Right lung (tissue), 10 donors: ENCODE measurements at places on chromosomes 3 and 15. TPM values are rescaled to one million over a fixed set of nuclear protein-coding genes. Genes with fewer than 3 reads are reported as not detected.

MYL3 gene
- 7.3 TPM for polyA plus RNA-seq

SLC28A2 gene
- 0.46 TPM for polyA plus RNA-seq

CNTN4 gene
- polyA plus RNA-seq, result 8.3 TPM

GABRB3 gene
- 2.2 TPM for polyA plus RNA-seq

RTP3 gene
- not detected for polyA plus RNA-seq

CLRN1 gene
- not detected for polyA plus RNA-seq

TAGLN3 gene
- polyA plus RNA-seq, result 3.2 TPM

DNA sequence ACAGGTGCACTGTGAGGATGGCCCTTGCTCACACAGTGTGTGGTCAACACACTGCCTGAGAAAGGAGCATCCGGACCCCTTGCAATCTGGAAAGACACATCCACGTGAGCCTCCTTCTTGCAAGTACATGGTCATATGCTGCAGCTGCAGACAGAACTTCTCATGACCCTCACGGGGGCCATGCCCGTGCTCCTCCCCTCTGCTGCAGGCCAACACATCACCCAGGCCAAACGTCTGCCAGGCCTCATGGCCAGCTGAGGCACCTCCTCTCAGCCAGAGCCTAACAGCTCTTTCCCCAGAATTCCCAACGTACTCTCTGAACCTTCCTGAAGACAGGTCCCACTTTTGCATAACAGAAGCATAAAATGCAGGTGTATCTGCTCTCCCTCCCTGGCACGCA, 25.3 kb downstream of the SLC41A3 start:
- no peak for DNase-seq

DNA sequence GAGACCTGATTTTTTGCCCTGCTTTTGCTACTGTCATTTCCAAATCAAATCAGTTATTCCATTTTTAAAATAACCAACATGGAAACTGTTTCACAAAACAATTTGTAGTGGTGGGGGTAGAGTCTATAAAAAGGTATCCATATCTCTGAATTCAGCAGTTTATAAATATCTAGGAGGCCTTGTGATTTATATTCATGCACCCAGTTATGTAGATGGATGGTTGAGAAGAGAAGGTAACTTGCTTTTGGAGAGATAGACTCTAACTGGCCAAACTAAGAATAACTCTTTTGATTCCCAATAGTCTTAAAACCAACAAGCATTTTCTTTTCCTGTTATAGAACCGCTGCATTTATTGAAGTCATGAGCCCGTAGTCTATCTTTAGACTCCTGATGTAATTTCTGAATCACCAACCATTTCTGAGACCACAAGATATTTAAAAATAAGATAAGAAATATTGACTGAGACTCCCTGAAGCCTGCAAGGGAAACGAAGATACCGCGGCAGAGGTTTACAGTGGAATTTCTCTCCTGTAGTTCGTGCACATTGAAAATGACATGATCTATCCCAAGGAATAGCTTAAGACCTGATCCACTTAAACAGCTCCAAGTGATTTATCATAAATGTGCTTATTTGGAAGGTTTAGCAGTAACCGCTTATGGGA, 68.5 kb downstream of the SAMMSON start:
- no peak for DNase-seq

DNA sequence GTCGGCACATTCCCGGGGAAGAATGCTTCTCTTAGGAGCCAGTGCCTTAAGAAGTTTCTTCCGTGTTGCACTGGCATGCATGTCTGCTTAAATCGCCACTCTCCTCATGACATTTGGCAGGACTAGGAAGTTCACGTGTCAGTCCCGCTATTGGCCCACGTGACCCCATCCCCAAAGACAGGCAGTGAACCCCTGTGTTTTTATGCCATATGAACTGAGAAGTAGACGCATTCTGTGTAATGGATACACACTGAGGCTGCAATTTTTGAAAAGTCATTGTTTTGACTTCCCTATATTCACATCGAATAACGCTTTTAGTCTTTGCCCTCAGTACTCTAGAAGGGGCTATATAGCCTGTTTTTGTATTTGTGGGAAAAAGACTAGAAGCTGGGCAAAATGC, 125.6 kb upstream of the TBL1XR1 start:
- no peak for DNase-seq

DNA sequence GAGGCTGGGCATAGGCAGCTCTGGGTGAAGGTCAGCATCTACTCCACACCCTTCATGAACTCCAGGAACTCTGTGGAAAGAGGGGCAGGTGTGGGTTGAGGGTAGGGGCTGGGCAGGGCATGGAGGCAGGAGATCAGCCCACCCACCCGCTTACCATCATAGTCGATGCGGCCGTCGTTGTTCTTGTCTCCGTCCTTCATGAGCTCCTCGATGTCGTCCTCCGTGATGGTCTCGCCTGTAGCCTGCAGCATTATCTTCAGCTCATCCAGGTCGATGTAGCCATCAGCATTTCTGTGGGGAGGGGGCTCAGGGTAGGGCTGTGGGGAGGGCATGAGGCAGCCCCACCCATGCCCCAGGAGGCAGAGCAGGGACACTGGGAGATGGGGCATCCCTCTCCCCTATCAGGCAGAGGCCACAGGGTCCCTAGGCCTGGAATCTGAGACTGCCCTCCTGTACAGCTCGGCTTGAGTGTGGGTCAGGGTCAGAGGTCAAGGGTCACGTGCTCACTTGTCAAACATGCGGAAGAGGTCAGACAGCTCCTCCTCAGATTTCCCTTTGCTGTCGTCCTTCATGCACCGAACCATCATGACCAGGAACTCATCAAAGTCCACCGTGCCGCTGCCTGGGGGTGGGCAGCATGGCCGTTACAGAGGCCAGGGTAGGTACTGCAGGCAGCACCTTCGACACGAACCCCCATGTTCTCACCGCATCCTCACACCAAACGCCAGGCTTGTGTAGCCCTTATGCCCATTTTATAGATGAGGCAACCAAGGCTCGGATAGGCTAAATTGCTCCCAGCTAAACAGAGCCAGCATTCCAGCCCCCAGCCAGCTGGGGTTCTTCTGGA, 2.4 kb downstream of the TNNC1 start:
- no peak for DNase-seq

DNA sequence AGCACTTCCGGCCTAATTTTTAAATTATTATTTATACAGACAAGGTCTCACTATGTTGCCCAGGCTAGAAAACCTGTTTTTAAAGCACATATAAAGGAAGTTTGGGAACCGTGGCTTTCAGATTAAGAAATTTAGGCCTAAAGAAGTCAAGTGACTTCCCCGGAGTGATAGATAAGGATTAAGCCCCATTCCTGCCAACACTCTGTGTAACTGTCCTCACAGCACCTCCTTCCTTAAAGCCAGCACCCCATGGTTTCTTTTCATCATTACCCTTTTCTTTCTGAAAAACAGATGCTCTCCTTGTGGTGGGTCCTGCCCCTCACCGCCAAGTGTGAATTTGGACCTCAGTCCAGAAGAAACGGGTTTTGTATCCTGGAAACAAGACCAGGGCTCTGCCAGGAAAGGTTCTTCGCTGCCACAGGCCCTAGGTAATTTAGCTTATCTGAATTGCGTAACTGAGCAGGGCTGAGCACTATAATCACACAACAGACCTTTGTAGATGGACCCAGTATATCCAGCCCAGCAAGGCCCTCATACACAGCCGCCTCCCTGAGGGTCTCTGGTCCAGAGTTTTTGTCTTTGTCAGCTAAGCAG, 231.3 kb downstream of the PLCL2 start:
- DNase-seq, result no peak

DNA sequence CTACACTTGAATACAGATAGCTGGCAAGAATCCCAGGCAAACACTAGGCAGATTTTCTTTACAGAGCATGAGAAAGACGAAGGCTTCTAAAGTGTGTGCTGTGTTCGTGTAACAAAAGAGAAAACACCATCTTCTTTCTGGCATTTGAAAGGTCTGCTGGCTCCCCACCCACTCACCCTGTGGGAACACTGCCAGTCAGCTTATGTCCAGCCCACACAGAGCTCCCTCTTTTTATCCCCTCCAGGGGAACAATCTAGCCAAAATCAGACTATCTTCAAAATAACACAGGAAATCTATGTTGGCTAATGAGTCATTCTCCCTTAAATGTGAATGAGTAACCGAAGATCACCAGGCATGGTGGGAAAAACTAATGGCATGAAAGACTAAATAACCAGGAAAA, 45.6 kb upstream of the PAQR5 start:
- no peak for DNase-seq

DNA sequence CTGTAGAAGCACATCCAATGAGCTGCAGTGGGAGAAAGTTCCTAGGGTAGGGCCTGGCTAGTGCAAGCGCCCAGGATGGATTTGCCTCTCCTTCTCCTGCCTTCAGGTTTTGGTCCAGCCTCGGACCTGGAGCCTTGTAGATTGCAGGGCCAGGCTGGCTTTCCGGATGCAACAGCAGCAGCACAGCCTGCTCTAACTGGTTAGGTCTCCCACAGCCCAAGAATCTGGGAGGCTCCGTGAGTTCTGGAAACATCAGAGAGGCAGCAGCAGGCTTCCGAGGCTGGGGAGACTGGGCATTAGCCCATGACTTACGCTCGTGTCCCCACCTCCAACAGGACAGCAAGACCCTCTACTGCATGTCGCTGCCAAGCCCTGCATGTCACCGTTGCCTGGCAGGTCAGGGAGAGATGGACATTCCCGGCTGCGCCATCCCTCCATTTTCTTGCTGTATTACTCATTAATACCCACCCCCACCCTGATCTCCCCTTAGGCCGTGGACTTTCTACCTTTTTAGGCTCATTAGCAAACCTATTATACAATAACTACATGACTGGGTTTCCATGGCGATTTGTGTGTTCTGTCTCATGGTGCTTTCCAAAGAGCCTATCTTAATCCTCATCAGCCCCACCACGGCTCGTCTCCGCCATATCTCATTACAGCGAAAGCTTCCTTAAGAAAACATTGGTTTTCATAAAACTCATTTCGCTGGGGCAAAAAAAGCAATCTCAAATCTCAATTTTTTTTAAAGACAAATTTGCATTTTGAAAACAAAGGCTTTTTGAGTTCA, 40.9 kb upstream of the RGMA start:
- DNase-seq, result no peak

- DNase-seq, result no peak
These were observed 558.1 kb downstream of the RSL24D1 start for GRCh38 chr15:54638666-54639065.

- no peak for DNase-seq
These were observed 73.4 kb downstream of the PLXNA1 start for GRCh38 chr3:127056281-127056680.

- no peak for DNase-seq
These were observed 154.3 kb downstream of the ITPR1 start for GRCh38 chr3:4647411-4647810.

- DNase-seq, result no peak
These were observed 42.4 kb downstream of the MYO5A start for GRCh38 chr15:52486003-52486996.
